ENCODE measurements at places on chromosomes 6 and 20.

DNA sequence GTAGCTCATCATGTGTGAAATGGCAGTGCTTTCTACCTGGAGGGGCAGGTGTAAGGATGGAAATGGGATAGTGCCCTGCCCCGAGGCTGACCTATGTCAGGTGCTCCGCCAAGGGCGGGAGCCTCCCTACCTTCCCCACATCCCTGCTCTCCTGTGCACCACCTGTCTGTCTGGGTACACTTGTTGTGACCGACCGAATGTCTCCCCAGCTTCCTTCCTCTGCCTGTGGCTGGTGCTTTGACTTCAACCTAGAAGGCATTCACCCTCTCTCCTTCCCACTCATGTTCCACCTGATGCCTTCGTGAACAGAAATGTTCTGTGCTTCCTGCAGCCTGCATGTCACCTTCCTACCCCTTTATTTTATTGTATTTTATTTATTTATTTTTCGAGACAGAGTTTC, 114.8 kb downstream of the SCML4 start:
- no peak for DNase-seq

GRCh38 chr6:32202186-32202585, 9.7 kb upstream of the GPSM3 start:
- DNase-seq = no peak

- DNase-seq = no peak
Measured at GRCh38 chr6:154157082-154157481, 118.0 kb downstream of the OPRM1 start.

- DNase-seq = no peak
Measured at GRCh38 chr6:155349956-155350355, 35.7 kb upstream of the TFB1M start.

DNA sequence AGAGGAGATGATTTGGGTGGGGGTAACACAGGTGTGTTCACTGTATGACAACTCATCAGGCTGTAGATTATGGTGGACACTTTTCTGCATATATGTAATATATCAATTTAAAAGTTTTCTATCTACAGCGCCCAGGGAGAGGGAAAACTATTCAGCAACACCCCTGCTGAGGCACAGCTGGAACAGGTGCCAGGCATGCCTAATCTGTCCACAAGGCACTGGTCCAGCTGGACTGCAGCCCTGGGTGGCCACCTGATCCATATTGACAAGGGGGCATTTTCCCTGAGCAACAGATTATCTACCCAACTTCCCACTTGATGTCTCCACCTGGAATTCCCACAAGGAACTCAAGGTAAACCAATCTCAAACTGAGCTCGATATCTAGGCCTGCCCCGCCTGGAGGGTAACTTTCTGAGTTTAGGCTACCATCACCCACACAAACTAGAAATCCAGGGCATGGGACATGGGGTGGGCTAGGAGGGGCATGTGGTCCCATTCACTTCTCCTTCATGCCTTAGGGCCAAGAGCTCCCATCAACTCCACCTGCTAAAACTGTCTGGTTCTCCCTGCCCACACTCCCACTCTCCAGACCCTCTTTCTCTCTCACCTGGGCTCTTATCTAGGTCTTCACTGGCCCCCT, 4.6 kb downstream of the SLC22A16 start:
- DNase-seq = no peak
